ENCODE measurements at places on chromosomes 11 and 22.

GRCh38 chr11:76524919-76525318 is 80.1 kb downstream of the EMSY start:
- no peak for DNase-seq

GRCh38 chr11:28666632-28667031 is 558.4 kb downstream of the METTL15 start:
- no peak for DNase-seq

DNA sequence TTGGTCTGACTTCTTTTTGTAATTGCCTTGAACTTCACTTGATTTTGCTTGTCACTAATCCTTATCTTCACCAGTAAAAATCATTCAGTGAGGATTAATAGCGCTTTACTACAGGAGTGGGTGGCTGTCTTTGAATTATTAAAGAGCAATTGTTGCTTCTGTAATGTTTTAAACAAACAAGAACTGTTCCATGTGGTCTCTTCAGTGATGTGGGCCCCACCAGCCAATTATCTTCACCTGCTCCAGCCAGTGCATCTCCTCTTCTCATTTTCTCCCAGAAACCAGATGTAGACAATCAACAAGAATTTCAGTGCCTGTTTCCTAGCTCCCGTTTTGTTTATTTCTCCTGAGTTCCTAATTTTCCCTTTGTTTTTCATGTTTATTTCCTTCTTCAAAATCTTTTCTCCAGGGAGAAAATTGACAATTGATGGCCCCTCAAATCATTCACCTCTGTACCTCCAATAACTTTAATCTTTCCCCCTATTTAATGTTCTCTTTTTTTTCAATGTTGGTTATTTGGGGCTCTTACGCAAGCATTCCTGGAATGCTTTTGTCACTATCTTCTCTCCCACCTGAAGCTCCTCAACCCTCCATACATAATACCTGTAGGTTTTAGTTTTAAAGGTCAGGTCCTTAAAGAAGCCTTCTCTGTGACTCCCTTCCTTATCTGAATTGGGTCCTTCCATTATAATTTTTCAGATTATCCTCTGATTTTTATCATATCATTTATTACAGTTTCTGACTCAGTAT is 115.1 kb downstream of the ARFGAP2 start:
- DNase-seq = no peak

DNA sequence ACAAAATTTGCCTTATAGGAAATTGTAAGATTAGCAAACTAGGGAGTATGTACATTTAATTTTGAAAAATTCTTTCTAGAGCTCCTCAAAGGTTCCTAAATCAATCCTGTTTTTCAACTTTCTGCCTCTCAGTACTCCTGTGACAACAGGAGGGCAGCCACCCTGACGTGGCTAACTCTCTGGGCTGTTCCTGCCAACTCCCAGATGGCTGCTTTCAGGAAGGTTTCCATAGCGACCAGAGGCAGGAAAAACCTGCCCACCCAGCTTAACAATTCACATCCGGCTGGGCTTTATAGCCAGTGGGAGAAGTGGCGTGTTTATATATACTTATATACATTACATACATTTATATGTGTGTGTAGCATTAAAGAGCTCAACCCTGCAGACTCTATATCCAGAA is 26.5 kb downstream of the SGSM3 start:
- DNase-seq = no peak

DNA sequence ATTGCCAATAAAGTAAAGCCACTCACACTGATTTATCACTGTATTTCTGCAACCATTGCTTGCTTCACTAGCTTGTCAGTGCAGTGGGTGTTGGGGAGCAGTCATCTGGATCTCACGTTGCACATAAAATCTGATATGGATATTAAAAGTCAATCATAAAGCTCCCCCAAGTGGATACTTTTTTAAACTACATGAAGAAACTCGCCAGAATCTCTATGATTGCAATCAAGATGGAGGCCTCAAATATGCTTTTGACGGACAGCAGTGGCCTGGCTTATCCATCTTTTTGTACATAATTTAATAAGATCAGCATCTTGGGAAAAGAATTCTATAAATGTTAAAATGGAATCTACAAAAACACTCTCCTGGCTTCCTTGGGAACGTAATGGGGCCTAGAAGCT is 137.7 kb downstream of the WT1 start:
- no peak for DNase-seq

DNA sequence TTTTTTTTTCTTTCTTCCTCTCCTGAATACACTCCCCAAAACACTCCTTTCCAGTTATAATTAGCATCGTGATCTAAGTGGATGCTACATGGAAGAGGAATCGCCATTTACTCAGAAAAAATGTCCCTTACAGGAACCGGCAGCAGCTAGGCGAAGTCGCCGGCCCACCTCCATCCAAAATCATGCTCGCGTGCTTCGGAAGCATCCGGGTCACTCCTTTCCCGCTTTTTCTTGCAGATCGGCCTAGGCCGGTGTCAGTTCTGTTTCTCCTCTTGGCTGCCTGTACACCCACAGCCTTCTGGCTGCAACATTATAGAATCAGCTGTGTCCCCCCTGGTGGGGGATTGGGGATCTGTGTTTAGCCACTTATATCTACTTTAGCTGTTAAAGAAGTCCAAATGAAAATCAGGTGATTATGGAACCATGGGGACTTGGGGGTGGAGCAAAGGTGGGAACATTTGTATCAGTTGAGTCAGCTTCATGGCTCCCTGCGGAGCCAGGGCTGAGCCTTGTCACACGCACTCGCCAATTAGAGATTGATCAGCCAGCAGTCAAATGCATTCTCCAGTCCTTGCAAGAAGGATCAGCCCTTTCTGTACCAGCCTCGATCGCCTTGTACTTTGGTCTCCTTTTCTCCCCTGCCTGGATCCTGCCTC is 36.3 kb downstream of the ASRGL1 start:
- DNase-seq = no peak

GRCh38 chr11:123231256-123231655 is 36.2 kb upstream of the CLMP start:
- DNase-seq = no peak

GRCh38 chr11:63547061-63547460 is 10.5 kb downstream of the PLAAT4 start:
- DNase-seq = no peak

- DNase-seq = no peak
Observed at GRCh38 chr11:34960277-34960676, 43.9 kb downstream of the PDHX start.

GRCh38 chr11:100791103-100791502 is 104.0 kb downstream of the ARHGAP42 start:
- DNase-seq = no peak

DNA sequence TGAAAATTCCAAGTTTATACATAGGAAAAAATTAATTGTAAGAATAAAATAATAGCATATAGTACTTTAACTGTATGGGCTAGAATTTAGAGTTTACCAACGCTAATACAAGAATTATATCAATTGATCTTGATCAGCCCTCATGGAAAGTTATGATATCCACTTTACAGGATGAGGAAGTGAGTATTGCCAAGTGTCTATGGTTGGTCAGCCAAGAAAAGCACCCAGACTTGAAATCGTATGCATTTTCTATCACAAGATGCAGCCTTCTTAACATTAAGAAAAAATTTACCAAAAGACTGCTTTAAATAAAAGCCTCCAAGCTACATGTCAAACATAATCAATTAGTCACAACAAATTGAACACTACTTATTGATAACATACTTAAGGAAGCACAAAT is 53.0 kb downstream of the DDI1 start:
- no peak for DNase-seq

DNA sequence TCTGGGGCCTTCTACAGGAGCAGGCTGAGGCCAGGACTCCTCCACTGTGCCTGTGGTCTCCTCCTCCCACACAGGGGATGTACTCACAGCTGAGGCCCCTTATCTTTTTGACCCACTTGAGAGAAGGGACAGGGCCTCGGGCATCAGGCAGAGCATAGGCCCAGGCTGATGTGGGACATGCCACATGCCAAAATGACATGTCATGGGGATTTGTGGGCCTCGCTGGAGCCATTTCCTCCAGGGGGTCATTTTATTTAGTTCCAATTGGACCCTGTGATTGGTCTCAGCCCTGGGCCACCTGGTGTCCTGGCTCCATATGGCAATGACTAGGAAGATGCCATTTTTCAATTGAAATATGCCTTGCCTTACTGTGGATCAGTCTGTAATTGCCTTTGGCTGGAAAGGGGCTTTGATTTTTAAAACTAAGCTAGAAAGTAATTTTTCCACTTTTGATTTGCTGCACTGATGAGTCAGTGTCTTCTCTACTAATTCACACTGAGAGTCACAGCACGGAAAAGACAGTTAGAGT is 171.1 kb upstream of the NAV2 start:
- no peak for DNase-seq

DNA sequence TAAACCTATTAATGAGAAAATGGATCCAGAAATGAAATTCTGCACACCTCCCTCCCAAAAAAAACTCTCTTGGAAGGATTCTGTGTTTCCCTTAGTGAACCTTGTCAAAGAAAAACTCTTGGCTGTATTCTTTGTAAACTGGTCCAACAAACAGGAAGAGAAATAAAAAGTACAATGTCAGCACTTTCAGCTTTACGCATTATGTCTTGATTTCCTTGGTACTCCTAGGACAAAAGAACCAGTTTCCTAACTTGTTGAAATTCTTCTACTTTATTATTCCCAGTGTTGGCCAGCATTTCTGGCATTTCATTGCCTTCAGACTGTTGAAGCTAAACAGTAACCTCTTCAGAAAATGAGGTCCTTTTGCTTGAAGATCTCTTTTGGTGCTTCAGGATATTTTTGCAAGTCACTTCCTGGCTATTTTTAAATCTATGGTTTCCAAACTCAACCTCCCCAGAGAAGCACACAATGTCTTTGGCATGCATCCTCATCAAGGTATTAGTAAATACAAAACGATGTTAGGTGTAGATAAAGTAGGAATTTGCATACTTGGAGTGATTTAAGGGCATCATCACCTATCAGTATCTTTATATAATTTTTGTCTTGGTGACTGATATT is 342.7 kb downstream of the AASDHPPT start:
- DNase-seq = no peak

GRCh38 chr11:45484326-45484883 is 181.0 kb downstream of the CHST1 start:
- no peak for DNase-seq

DNA sequence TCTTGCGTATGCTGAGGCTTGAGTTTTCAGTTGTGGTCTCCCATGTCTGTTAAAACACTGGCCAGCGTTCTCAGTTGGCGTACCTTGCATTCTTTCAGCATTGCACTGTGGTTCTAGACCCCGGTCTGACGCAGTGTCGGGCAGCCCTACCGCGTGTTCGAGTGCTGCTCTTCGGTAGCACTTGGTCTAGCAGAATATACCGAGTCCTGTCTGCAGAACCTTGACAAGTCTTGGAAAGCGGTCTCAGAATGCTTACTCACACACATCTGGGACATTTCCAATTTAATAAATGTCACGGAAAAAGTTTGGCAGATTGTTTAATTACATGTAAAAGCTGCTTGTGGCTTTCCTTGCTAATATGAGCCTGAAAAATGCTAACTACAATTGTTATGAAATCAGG is 32.6 kb downstream of the PPFIA1 start:
- DNase-seq = no peak

DNA sequence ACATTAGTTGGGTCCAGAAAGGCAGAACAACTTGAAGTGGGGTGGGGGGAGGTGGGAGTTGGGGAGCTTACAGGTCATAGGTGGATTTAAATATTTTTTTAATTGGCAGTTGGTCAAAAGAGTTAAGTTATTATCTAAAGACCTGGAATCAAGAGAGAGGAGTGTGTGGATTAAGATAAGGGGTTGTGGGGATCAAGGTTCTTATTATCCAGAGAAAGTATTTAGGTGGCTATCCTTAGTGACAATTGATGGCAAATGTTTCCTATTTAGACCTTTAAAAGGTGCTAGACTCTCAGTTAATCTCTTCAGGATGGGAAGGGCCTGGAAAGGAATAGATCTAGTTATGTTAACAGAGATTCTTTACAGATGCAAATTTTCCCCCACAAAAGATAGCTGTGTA is 120.7 kb upstream of the OR9Q1 start:
- no peak for DNase-seq

- peak; percentile 72 for DNase-seq
Observed at GRCh38 chr22:19419086-19419463, 12.5 kb downstream of the HIRA start.

DNA sequence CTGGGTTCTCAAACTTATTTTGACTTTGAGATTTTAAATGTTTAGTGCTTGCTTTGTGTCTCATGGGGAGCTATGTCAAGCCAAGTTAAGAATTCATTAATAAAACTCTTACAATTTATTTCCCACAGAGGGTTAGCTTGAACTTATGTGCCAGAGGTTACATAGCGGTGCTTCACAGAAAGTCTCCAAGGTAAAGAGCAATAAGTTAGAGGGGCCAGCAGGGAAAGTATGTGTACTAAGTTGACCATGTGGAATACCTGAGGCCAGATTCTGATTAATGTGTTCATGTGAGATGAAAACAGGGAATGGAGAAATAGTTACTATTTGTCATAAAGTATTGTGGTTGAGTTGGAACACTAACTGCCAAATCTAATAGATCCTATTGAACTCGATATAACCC is 149.3 kb downstream of the TMEM135 start:
- DNase-seq = no peak

DNA sequence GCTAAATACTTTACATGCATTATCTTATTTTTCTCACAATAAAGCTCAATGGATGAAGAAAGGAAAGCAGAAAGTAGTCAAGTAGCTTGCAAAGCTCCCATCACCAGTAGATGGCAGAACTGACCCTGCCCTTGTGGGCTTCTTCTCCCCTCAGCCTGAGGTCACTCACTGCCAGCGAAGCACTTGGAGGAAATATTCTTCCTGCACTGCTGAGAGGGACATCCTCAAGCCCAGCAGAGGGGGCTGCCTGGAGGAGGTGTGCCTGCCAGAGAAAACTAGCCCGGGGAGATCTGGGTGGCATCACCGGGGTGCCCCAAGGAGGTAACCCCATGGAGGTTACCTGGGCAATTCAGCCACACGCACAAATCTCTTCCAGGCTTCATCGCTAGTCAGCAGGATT is 6.6 kb downstream of the APOL4 start:
- peak; percentile 27 for DNase-seq

DNA sequence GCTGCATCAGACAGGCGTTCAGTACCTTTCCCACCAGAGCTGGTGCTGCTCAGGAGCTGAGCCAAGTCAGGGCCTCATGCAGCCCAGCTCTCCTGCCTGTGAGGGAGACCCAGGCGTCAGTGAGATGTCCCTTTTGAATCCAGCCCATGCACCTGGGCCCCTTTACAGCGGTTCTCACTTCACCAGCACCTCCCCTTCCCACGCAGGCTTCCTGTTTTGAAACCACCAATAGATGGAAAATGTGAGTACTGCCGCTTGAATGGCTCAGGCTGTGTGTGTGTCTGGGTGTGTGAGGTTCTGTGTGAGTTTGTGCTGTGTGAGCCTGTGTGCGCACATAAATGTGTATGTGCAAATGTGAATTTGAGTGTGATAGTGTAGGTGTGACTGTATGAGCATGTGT is 88.4 kb downstream of the UBASH3B start:
- peak; percentile 93 for DNase-seq

DNA sequence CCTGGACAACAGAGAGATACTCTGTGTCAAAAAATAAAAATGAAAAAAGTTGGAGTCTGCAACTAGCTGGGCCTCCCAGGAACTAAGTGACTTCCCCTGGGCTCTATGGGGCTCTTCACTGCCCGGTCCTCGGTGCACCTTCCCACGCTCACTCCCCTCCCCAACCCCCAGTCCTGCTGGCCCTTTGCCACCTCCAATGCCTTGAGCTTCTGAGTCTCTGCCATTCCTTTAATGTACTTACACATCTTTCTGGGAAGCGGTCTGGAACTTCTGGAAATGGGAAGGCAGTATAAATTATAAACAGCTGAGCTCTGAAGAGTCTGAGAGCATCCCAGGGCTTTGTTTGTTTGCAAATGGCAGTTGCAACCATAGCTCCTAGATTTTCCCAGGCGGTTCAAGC is 5.9 kb upstream of the BATF2 start:
- DNase-seq = no peak

GRCh38 chr11:31443802-31444201 is 65.6 kb downstream of the IMMP1L start:
- no peak for DNase-seq
